SJSA1 (cell line): ENCODE measurements at places on chromosomes 2 and 18. TPM values are rescaled to one million over a fixed set of nuclear protein-coding genes. Genes with fewer than 3 reads are reported as not detected.
A peak's percentile ranks its signal among the peaks of the same experiment; 100 is the strongest.

Gene SLC5A7
- total RNA-seq = not detected in 2 replicates

Gene KCNG2
- not detected in 2 replicates for total RNA-seq

- no peak for DNase-seq
These were observed 117.7 kb upstream of the TEKT4 start for GRCh38 chr2:94753466-94753998.

GRCh38 chr2:101931402-101931801, 60.4 kb upstream of the IL1R2 start:
- DNase-seq = no peak

DNA sequence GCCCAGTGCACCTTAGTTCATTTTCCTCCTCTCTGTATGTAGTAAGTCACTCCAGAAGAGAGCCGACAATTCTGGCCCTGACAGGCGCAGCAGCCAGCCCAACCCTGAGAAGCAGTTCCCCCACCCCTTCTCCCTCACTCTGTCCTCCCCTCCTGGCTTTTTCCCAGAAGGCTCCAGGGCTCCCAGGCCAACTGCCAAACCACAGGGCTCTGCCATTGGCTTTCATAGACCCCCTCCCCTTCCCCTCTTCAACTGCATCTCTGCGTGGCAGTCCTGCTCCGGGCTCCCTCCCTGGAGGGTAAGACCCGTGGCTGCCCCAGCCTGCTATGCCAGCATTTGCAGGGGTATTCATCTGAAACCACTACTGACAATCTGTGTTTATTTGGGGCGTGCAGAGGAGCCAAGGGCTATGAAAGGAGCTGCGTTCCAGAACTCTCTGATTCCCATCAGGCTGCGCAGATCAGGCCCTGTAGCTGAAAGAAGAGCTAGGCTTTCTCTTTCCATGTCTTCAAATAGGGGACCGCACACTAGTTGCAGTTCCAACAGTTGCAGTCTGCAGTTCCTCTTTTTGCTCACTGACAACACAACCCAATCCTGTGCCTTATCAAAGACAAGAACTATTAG, 388.6 kb upstream of the TNP1 start:
- DNase-seq = peak; percentile 55

Gene KRTCAP3
- total RNA-seq = not detected in 2 replicates

Gene BZW1
- 308 and 508 TPM in 2 replicates for total RNA-seq

DNA sequence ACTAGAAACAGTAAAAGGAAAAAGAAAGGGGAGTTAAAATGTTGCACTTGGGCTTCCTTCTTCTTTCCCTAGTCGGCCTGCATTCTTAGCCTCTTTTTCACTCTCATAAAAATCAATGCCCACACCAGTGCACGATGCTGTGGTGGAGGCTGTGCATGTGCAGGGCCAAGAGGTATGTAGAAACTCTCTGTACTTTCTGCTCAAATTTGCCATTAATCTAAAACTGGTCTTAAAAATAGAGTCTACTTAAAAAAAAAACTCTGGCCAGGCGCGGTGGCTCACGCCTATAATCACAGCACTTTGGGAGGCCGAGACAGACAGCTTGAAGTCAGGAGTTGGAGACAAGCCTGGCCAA, 11.1 kb downstream of the TRAPPC8 start:
- DNase-seq = no peak

Gene GPR35
- 0.13 TPM in 1 of 2 replicates, not detected in the other for total RNA-seq

GRCh38 chr2:222635295-222635694, 20.6 kb downstream of the FARSB start:
- no peak for DNase-seq

GRCh38 chr18:1848716-1849115, 722.6 kb downstream of the METTL4 start:
- DNase-seq = no peak

Gene SLC4A5
- 0.08 TPM in 1 of 2 replicates, not detected in the other for total RNA-seq

DNA sequence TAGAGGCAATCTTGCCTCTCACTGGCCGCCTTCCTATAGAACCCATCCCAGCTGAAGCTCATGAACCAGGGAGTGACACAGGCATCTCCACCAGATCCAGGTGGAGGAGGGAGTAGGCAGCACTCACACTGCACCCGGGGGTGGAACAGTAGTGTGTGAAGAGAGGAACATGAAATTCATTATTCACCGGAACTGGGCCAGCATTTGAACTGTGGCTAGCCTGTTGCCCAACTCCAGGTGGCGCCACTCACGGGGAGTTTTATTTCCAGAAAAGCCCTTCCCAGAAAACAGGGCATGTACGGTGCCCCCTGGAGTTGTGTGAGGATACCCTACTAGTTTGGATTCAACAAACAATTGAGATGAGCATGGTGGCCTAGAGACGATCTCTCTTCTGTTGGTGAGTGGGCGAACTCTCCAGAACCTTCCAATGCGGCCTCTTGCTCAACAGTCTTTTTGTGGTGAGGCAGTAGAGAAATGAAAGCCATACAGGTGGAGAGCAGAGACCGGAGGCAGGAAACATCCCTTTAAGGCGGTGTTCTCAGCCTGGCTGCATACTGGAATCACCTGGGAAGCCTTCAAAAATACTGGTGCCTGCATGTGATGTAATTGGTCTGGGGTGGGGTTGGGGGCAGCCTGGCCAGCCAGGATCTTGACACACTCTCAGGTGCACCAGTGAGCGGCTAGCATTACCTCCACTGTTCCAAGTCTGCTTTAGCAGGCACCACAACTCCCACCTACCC, 73.5 kb upstream of the NEDD4L start:
- no peak for DNase-seq

Gene EVX2
- total RNA-seq = not detected in 2 replicates

Gene COMMD1
- total RNA-seq = 62.2 and 76.8 TPM in 2 replicates

Gene DSG4
- total RNA-seq = not detected in 2 replicates

Gene KIF3C
- total RNA-seq = 5.3 and 5.4 TPM in 2 replicates

Gene OR6B2
- total RNA-seq = not detected in 2 replicates
